Glomerular endothelial cell (primary cell): ENCODE measurements at places on chromosomes 6 and 20. TPM values are rescaled to one million over a fixed set of nuclear protein-coding genes. Genes with fewer than 3 reads are reported as not detected.

The NOTCH4 gene
- total RNA-seq = 66.1 and 242 TPM in 2 replicates

The ANKEF1 gene
- total RNA-seq = 1.8 and 2.0 TPM in 2 replicates

DNA sequence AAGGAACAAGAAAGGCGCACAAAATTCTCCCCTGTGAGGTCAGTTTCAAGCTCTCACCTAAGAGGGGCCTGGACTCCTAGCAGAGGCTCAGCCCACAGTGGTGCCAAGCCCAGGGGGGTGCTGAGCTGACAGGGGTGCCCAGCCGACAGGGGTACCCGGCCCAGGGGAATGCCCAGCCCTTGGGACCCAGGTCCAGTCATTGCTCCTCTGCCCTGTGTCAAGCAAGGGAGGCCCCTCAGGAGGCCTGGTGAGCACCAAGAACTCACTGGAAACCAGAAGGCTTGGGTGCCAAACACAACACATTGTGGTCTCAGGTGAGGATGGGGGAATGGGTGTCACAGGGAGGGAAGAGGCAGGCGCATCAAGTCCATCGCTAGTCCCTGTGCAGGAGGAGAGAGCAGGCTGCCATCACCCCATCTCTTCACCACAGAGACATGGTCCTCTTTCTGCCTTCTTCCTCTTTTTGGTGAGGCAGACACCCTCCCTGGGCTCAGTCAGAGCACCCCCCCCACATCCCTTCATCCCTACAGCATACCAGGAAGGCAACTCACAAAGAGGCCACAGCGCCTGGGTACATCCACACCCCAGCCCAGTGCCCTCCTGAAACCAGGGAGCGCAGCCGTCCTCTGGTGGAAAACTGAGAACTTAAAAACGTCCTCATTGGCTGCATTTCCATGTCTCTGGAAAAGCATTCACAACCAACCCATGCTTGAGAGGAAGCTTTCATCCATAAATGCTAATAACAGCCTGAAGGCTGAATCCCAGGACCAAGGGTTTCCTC, 111.3 kb downstream of the BANF2 start:
- DNase-seq = no peak

- DNase-seq = no peak
Measured at GRCh38 chr6:37865504-37865903, 46.0 kb downstream of the ZFAND3 start.

DNA sequence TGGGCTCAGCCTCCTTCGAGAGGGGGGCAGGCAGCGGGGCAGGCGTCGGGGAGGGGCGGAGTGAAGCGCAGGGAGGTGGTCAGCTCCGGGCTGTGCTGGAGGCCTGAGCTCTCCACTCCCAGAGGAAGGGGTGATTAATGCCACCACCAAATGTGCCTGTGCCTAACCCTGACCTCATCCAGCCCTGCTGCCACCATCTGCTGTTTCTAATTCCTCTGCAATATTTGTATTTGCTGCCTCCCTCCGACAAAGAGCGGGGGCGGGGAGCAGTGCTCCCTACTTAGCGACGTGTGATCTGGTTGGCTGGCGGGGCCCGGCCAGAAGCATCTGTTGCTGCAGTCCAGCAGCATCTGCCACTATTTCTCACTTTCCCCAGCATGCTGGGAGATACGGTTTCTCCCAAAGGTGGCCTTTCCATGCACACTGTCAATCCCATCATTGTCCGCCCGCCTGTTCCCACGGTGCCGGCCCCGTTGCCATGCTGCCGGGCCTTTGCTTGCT, 47.0 kb downstream of the DLL1 start:
- no peak for DNase-seq
